H7 (cell line): ENCODE measurements at places on chromosomes 1 and 21. TPM values are rescaled to one million over a fixed set of nuclear protein-coding genes. Genes with fewer than 3 reads are reported as not detected.

Gene C1orf185
- not detected in 2 replicates for total RNA-seq

- DNase-seq: peak; percentile 63
These were observed 34.8 kb downstream of the CD34 start for GRCh38 chr1:207876131-207876530.

DNA sequence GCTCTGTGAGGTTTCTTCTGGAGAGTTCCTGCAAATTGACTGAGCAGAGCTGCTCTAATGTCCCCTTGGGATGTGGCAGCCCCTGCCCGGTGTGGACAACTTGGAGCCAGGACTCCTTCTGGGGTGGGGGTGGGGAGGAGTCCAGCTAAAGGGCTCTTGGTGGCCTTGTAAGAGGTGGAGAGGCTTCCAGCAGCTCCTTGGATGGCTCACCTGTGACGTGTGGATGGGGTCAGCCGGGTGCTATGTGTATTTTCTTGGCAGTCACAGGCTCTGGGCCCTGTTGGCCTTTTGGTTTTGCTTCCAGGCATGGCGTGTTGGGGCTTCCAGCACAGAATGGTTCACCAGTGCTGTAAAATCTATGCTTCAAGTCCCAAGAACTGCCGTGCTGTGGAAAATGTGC, 38.2 kb downstream of the TRAPPC10 start:
- no peak for DNase-seq

- DNase-seq: peak; percentile 80
These were observed 688 bp downstream of the PTTG1IP start for GRCh38 chr21:44872649-44873355.

DNA sequence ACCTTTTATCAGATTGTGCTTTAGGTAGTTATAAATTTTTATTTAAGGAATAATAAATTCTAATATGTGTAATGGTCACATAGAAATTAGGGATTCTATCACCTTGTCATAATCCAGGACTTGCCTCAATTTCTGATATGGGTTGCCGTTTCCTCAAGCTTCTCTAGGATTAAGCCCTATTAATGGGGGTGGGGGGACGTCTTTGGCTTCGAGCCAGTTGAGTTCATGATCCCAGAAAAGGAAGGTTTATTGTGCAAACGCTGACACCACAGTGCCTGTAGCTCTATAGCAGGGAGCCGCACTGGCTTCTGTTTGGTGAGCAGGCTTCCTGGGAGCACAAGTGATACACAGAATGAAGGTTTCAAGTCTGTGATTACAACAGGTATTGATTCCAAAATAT, 22.0 kb upstream of the VAMP3 start:
- no peak for DNase-seq

DNA sequence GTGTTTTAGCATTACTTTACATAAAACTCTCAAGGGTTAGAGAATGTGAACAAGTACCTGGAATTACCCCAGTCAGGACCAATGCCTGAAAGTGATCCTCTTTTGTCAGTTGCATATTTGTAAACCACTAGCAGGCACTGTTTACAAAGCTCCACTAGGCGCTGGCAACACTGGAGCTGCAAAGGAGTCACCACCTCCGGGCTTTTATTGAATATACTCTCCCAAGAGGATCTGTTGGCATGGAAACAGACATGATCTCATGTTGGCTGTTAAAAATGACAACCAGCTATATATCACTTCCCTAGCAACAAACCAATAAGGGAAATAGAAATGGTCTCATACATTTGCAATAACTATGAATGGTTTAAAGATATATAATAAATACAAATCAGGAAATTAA, 116.0 kb downstream of the TTLL7 start:
- peak; percentile 6 for DNase-seq

- peak; percentile 95 for DNase-seq
These were observed 40.8 kb downstream of the MAB21L3 start for GRCh38 chr1:116151739-116152576.

GRCh38 chr21:14543983-14544382, 2.1 kb downstream of the SAMSN1 start:
- no peak for DNase-seq

DNA sequence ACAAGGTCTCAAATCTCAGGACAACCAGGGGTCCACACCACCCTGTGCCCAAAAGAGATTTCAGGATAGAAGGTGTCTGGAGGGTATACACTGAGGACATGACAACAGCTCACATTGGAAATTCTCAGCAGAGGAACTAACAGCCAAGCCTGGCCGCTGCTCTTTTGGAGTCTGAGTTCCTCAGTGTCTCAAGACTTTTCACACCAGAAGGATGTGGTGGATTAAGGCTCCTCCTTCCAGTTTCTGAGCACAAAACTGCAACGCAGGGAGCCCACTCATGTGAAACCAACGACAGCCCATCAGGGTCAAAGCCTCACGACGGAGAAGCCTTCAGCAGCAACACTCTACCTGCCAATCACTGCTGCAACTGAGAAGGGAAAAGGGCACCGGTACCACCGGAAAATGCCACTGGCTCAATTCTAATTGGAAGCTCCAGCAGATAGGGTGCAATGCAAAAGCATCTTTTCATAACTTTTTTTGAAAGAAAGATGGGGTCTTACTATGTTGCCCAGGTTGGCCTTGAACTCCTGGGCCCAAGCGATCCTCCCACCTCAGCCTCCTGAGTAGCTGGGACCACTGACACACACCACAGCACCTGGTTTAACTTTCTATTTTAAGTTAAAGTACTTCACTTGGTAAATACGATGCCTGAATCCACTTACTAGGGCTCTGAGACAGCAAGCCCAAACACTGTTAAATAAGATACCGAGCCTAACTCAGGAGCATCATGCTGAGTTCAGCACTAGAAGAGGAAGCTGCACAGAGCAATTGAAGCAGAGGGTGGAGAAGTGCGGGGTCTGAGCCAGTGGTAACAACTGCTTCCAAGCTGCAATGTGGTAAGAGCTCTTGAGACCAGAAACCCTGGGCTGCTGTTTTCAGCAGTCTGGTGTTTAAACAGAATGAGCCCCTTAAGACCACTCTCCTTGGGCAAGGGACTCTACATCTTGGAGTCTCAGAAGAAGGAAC, 7.8 kb downstream of the CAPZB start:
- no peak for DNase-seq
